ENCODE measurements at places on chromosomes 4 and X.

DNA sequence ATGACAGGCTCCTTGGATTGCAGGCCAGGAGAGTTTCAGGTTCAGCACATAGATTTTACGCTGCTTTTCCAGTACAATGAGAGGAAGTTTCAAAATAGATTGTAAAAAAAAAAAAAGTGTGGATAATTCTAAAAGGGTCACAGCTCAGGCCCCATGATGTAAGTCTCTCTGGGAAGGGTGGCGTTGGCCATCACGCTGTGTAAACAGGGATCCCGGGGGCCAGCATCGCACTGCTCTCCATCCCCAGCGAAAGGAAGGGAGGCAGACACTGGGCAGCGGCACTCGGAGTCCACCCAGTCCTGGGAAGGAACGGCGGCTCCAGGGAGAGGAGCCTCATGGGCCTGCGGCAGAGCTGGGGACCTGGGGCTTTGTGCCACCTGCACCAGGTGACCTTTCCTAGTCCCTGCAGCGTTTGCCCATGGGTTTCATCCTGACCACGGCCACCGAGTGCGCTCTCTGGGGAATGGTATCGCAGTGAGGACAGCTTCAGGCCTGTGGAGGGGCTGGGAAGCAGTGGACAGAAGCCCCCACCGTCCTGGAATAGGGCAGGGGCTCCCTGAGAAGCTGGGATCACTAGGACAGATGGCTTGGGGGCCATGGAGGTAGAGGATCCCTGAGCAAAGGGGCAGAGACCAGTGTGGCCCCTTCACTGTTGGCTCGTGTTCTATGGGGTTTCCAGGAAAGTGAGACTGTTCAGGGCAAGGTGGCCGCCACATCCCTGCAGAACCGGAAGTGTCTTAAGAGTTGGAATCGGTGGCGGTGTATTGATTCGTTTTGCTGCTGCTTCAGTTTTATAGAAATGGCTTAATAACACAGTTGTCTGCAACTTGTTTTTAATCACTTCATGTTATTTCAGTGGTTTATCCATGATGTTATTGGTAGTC lies 38.9 kb downstream of the RGS12 start:
- no peak for DNase-seq

GRCh38 chr4:10201381-10202223 lies 85.0 kb upstream of the WDR1 start:
- DNase-seq: no peak

DNA sequence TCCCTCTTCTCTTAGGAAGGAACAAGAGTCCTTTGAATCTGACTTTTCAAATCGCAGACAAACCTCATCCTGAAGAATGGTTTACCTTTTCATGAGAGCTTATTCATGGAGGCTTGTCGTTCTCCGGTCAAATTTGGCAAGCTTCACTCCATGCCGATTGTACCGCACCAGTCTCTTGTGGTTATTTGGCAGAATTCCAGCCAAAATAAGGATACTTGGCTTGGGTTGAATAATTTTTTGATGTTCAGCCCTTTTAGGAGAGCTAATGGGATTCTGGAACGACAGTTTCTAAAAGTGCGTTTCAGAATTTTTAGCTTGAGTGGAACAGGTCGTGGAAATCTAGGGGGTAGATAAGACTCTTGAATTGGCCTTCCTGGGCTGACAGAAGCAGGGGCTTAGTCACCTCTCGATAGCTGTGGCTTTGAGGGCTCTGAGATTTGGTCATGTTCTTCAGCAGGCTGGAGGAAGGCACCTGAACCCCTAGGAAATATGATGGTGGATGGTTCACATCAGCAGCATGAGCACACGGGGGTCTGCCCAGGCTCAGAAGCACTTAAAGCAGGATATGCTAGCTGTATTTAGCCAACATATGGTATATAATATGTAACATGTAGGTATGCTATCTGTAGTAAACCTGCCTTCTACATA lies 1.5 kb downstream of the KLHL2 start:
- DNase-seq: no peak

- DNase-seq: no peak
Observed at GRCh38 chr4:158726633-158727032, 3.4 kb upstream of the PPID start.

- peak; percentile 13 for DNase-seq
Observed at GRCh38 chr4:76301068-76301774, 5.3 kb upstream of the STBD1 start.

- DNase-seq: no peak
Observed at GRCh38 chr4:169800541-169800940, 42.8 kb upstream of the HPF1 start.

DNA sequence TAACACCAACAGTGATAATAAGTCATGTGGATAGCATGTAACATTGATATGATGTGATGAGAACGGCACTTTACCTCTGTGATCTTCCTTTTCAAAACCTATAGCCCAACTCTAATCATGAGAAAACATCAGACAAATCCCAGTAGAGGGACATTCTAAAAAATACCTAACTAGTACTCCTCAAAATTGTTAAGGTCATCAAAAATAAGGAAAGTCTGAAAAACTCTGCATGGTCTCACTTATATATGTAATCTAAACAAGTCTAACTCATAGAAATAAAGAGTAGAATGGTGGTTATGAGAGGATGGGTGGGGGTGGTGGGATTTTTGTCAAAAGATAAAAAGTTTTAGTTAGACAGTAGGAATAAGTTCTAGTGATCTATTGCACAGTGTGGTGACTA lies 243.9 kb upstream of the GRIA3 start:
- DNase-seq: no peak

DNA sequence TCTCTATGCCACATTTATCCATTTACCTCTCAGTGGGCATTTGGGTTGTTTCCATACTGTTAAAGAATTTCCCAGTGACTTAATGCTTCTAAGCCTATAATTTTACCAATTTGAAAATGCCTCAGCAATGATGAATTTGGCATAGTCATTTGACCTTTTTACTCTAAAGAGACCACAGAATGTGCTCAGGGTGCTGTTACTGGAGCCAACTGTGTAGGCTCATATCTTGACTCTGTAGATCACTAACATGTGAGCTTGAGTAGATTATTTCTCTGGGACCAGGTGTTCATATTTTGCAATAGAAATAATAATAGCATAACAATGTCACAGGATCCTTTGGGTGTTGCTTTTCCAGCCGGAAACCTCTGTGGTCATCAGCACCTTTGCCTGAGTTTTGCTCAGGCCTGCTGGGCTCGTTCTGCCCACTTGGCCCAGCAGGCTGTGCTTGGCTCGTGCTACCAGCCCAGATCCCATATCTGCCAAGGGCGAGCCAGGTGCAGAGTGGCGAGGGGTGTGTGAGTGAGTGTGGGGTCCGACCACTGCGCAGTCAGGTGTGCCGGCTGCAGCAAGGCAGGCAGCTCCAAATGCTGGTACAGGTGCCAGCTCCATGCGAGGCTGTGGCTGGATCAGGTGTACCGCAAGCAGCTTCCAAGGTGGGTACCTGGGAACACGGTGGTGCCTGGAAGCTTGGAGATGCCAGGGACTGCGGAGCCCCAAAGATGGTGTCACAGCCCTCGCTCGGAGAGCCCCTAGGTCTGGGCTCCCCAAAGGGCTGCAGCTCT lies 70.6 kb upstream of the ANK2 start:
- DNase-seq: no peak

- DNase-seq: no peak
Observed at GRCh38 chrX:153771415-153772315, 7.6 kb downstream of the PLXNB3 start.

DNA sequence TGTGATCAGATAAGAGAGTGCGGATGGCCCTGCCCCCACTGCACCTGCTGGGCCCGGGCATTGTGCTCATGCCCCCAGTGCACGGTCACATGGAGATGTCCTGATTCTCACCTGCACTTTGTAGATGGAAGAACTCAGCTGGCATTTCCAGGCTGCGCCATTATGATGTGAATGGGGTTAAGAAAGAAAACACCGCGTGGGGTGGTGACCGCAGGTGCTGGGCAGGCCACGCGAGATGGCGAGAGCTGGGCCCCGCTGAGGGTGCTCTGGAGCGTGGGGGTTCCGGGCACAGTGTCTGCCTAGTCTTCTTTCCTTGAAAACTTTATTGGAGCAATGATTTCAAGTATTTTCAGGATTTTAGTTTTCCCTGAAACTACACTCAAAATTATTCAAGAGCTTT lies 17.8 kb upstream of the HGFAC start:
- DNase-seq: no peak

DNA sequence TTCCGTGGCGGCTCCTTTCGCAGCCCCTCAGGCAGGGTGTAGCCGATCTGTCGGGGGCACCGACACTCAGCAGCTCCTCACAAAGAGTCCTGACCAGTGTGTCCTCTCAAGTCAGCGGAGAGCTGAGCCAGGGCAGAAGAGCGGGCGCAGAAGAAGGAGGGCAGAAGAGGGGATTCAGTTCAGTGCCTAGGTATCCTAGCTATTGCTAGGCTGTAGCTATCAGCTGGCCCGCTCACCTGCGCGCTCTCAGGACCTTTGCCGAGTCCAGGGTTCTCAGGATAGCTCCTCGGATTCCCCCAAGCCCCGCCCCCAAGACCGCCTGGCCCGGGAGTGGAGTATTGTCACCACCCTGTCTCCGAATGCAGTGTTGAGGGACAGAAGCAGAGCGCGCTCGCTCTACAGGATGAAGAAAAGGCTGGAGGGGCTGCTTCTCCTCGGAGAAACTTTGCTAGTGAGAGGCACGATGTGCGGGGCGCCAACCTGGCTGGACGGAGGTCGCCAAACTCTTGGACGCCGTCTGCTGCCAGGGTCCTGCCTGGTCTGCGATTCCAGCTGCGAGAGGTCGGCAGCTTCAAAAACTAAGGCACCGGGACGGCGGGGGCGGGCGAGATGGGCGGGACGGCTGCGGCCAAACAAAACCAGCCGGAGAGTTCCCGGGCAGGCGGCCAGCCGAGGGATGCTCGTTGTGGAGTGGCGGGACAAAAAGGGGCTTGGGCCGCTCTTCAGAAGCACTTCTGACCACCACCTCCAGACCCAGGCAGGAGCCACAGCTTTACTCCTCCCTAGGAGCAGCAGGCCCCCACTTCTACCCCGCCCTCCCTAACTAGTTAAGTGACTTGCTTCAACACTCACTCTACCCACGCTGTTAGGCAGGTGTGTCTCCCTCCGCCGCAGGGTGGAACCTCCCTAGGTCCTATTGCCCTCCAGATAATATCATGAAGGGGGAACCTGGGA lies at the start of gene XKRX:
XKRX (minus strand) TSS at position 258 of the 954 bp plus-strand sequence. CDS start 613 bp downstream, outside the sequence.
- DNase-seq: peak; percentile 11

DNA sequence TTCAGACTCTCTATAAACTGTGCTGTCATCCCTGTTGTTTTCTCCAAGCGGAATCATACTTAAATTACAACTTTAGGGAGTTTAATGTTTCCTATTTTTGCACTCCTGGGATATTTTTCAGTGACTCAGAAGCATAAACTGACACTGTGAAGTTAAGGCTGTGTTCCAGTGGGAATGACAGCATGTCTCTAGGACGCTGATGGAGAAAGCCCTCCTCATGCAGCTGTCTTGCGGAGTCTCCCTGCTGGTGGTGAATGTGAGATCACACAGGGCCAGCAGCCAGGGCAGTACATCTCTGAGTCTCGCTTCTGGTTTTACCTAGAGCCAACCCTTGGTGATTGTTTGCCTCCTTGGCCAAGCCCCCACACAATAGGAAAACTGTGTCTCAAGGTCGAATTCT lies 53.3 kb downstream of the NFKB1 start:
- no peak for DNase-seq

GRCh38 chrX:70280573-70280972 lies 1.4 kb upstream of the RAB41 start:
- no peak for DNase-seq

GRCh38 chrX:68917799-68918198 lies 89.0 kb downstream of the EFNB1 start:
- DNase-seq: no peak

GRCh38 chr4:40844261-40844660 lies 94.5 kb downstream of the NSUN7 start:
- DNase-seq: no peak

GRCh38 chr4:52866734-52867133 lies 4.6 kb downstream of the RASL11B start:
- no peak for DNase-seq

DNA sequence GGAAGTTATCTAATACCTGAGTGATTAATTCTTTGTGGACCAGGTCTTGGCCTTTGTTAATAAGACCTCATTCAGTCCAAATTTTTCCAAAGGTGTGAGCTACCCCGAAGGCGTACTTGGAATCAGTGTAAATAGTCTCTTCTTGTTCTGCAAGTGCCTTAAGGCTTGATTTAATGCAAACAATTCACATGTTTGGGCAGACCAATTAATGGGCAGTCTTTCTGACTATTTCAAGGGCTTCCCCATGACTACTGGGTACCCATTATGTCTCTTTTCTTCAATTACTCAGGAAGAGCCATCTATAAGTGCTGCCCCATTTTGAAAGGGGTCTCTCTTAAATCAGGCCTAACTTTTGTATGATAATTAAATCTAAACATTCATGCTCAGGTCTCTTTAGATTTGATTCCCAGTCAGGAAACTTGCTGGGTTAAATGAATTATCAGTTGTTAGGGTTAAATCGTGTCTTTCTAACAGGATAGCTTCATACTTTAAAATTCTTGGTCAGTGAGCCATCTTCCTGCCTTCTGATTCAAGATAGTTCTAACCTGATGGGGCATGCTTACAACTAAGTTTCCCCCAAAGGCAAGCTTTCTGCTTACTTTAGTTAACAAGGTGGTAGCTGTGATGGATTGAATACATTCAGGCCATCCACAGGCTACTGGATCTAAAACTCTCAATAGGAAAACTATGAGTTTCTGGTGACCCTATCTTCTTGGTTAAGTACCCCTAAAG lies 179.6 kb downstream of the CCNG2 start:
- no peak for DNase-seq

- peak; percentile 91 for DNase-seq
Observed at GRCh38 chr4:2745981-2746806, 9.9 kb downstream of the TNIP2 start.

- DNase-seq: no peak
Observed at GRCh38 chr4:84821064-84821463, 145.4 kb downstream of the WDFY3 start.

- DNase-seq: no peak
Observed at GRCh38 chr4:179095585-179096221, 1653.5 kb upstream of the AGA start.

GRCh38 chr4:184228056-184228705 lies 10.5 kb upstream of the ENPP6 start:
- DNase-seq: no peak

DNA sequence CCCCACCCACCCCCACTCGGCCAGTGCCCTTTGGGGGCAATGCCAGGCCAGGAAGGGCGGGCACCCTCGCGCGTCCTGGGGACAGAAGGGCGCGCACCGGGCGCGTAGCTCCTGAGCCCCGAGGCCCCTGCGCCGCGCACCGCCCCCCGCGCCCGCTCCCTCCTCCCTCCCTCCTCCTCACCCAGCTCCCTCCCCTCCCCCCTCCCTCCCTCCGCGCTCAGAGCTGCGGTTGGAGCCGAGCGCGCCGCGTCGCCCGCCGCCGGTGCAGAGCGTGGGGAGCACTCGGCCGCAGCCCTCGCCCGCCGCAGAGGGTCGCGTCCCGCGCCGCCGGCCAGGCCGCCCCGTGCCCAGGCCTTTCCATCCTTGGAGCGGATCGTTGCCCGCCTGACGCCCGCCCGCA lies at the start of gene ATP2B3:
ATP2B3 (plus strand) TSS at position 220 of the 400 bp plus-strand sequence. CDS start 18,606 bp downstream, outside the sequence.
- no peak for DNase-seq

Measured in activated T-cell treated with anti-CD3 and anti-CD28 coated beads for 24 hours (primary cell).